ENCODE measurements at places on chromosomes 11 and 22.

GRCh38 chr11:59756845-59757244 lies 1.7 kb downstream of the STX3 start:
- DNase-seq: no peak

GRCh38 chr22:22888571-22889353 lies 1.1 kb downstream of the IGLL5 start:
- DNase-seq: no peak

GRCh38 chr22:26767351-26768155 lies 110.2 kb downstream of the MIAT start:
- no peak for DNase-seq

DNA sequence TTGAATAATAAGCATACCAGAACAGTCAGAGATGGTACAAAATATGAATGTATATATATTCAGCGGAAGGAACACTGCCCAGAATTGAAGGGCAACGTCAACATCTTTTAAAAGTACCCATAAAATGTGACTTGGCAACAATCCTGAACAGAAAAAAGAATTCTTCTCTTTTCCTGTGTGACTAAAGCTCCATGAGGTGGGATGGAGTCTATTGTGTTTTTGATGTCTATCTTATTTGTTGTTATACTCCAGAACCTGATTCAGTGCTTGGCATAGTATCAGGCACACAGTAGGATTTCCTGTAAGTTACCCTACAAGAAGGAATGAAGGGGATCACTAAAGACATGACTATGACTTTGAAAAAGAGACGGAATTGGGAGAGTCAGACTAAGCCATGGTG lies 10.3 kb downstream of the LDLRAD3 start:
- no peak for DNase-seq

- DNase-seq: no peak
Observed at GRCh38 chr11:57761301-57762234, at the start of gene CTNND1. CTNND1 (plus strand) TSS chr11:57761802; CDS start chr11:57791479, 29,677 bp downstream.

GRCh38 chr11:36022882-36023281 lies 79.0 kb downstream of the LDLRAD3 start:
- no peak for DNase-seq

GRCh38 chr22:42202048-42202447 lies 68.4 kb downstream of the TCF20 start:
- DNase-seq: no peak

DNA sequence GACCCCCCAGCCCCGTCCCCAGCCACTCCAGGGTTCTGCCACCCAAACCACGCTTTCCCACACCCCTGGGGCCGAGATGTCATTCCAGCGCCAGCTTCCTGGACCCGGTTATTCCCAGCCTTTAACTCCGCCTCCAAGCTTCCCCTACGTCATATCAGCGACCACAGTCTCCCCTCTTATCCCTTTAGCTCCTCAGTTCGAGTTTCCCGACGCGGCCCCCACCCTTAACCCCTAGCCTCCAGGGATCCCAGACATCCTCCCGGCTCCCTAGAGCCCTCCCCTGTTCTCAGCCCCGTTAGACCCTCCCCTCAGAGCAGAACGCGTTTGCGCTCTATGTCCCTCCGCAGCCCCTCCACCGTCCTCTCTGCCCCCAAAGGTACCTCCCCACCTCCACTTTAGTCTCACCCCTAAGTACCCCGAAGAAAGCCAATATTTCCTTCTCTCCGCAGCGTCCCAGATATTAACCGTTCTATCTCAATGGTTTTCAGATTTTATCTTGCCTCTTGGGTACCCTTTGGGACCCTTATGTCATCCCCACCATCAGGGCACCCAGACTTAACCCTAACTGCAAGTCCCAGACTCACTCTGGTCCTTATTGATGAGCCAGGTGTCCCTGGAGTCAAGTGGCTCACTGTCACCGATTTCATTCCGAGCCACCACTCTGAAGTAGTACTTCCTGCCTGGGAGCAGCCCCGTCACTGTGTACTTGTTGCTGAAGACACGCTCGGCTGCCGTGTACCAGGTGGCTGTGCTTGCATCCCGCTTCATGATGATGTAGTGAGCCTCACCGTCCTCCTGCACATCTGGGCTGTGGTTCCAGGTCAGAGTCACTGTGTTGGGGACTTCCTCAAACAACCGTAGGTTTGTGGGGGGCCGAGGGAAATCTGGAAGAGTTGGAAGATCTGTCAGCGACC lies 8.0 kb downstream of the TMEM86A start:
- peak; percentile 40 for DNase-seq

DNA sequence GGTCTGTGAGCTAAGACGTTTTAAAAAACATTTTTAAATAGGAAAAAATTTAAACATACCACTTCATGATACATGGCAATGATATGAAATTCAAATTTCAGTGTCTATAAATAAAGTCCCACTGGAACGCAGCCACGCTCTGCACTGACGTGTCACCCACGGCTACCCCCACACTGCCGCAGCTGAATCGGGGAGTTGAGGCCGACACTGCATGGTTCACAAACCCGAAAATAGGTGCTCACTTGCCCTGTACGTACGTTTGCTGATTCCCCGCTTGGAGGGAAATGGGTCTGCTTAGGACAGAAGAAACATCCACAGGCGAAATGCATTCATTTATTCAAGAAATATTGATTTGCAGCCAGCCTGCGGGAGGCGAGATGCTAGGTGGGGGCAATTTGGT lies 1342.3 kb downstream of the TBC1D22A start:
- no peak for DNase-seq

- no peak for DNase-seq
Observed at GRCh38 chr22:40376149-40376548, 5.8 kb downstream of the SGSM3 start.

DNA sequence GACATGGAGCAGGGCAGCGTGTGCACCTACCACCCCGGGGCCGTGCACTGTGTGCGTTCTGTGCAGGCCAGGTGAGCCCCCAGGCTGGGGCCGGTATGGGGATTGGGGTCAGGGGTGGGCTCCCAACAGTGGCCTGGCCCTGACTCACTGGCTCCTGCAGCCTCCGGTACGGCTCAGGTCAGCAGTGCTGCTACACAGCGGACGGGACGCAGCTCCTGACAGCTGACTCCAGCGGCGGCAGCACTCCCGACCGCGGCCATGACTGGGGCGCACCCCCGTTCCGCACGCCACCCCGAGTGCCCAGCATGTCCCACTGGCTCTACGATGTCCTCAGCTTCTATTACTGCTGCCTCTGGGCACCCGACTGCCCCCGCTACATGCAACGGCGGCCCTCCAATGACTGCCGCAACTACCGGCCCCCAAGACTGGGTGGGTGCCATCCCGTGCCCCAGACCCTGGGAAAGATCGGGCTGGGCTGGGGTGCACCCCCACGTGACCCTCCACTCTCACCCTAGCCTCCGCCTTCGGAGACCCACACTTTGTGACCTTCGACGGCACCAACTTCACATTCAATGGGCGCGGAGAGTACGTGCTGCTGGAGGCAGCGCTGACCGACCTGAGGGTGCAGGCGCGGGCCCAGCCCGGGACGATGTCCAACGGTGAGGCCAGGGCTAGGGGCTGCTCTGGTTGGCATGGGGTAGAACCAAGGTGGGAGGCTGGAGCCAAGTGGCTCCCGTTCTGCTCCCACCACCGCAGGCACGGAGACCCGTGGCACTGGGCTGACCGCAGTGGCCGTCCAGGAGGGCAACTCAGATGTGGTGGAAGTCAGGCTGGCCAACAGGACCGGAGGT lies 4.4 kb downstream of the SUSD2 start:
- DNase-seq: no peak

DNA sequence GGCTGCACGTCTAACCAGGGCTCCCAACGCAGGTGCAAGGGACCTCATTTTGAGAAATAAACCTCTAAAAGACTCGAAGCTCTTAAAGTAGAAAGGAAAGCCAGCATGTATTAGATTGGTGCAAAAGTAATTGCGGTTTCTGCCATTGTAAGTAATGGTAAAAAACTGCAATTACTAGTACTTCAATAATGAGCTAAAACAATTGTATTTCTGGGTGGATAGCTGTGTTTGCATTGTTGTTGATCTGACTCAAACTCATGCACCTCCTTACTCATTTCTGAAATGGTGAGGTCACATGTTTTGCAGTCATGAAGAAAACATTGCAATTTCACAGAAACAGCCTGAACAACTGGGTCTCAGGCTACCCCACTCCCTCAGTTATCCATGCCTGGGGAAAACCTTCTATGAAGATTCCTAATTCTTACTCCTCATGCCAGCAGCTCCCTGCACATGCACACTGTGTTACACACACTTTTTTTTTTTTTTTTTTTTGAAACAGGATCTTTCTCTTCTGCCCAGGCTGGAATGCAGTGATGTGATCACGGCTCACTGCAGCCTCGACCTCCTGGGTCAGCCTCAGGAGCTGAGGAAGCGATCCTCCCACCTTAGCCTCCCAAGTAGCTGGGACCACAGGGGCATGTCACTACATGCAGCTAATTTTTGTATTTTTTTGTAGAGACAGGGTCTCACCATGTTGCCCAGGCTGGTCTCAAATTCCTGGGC lies 24.6 kb downstream of the VWCE start:
- DNase-seq: no peak

- DNase-seq: no peak
Observed at GRCh38 chr22:39292561-39293074, 26.8 kb downstream of the RPL3 start.

GRCh38 chr11:129637983-129638776 lies 177.5 kb upstream of the TMEM45B start:
- DNase-seq: no peak

GRCh38 chr11:68191661-68192579 lies 21.2 kb downstream of the KMT5B start:
- no peak for DNase-seq

GRCh38 chr11:65491614-65492386 lies 7.0 kb upstream of the MALAT1 start:
- no peak for DNase-seq

DNA sequence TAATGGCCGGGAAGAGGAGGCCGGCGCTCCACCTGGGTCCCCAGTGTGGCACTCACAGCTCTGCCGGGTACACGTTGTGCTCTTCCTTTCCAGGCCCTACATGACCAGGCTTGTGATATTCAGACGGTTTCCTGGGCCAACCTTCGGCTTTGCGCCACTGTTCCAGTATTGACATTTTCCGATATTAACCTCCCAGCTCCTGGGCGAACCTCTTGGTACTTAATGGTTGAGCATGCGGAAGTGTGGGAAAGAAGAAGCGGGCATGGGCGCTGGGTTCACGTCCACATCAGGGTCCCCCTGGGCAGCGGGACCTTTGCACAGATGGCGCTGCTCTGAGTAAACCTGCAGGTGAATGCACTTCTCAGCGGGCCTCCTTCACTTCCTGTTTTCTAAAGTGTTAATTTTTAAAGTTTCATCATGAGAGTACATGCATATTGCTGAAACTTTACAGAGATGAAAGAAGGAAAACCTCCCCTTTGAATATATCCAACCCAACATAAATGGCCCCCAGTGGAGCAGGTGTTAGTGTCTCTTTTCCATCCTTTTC lies 286.7 kb downstream of the TBC1D22A start:
- no peak for DNase-seq

GRCh38 chr11:78227921-78228320 lies 39.2 kb downstream of the USP35 start:
- DNase-seq: no peak

GRCh38 chr11:77191823-77192495 lies 63.9 kb downstream of the MYO7A start:
- peak; percentile 57 for DNase-seq

- peak; percentile 17 for DNase-seq
Observed at GRCh38 chr11:14644226-14645014, 816 bp downstream of the PDE3B start.

DNA sequence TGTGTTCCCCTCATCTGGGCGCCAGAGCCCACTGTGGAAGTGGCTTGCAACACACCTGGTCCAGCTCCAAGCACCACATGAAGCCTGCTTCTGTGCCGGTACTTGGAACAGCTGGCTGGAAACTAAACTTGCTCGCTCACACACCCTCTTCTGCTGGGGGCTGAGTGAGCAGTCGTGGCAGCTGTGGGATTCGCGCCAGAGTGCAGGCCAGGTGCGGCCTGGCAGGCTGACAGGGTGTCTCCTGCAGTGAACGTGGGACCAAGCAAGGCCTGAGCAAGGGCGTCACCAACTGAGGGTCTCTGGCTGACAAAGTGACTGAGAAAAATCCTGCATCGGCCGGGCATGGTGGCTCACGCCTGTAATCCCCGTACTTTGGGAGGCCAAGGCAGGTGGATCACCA lies 15.2 kb downstream of the SMC1B start:
- no peak for DNase-seq

DNA sequence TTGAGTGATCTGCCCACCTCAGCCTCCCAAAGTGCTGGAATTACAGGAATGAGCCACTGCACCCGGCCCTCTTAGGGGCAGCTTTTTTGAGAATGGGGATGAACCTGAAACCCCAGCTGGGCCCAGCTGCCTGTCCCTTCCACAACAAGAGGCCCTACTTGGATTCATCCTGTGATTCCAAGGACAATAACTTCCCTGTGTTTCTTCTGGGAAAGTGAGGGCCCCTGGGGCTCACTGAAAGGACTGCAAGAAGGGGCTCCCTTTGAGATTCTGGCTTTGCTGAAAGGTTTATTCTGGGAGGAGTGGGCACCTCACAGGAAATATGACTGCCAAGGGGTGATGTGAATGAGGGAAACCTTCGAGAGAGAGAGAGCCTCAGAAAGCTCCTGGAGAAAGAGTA lies 12.3 kb upstream of the GNAZ start:
- DNase-seq: no peak

GRCh38 chr11:11107076-11107723 lies 245.8 kb downstream of the CSNK2A3 start:
- no peak for DNase-seq

DNA sequence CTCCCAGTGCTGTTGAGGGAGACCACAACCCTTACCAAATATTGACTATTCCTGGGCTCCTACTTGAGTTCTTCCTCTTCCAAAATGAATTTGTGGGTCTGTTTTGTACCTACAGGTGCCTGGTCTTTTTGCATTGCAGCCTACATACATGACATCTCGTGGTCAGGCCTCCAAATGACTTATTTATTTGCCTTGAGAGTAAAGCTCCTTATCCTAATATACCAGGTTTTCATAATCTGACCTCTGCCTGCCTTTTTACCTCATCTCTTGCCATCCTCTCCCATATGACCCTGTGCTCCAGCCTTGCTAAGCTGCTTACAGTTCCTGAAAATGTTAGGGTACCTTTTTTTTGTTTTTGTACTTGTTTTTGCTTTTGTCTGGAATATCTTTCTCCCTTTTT lies 130.4 kb downstream of the UVRAG start:
- no peak for DNase-seq

DNA sequence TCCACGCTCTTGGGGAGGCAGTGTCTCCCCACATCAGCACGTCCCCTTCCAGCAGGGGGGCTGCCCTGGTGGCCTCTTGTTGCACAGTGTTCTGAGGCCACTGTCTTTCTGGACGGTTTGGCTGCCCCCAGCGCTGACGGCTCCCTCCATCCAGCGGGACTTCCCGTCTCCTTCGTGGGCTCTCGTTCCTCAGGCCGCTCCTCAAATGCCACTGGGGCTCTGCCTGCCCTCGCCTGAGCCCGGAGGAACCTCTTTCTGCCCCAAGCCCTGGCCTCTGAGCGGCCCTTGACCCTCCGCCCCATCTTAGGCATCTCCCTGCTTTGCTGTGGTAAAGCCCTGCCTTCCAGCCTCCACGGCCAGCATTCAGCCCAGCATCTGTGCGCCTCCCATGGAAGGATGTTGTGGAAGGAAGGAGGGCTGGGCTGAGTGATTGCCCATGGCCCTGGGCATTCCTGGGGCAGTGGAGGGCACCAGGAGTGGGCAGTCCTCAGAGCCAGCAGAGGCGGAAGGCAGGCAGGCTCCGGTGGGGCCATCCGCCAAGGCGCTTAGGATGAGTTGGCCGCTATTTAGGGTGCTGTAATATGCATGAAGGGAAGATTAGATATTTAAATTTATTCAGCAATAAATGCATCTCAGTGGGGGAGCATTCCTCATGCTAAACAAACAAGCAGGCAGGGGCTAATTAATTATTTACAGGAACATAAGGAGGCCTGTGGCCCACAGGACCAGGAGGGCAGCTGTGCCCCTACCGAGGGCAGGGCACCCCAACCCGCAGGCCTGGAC lies 17.8 kb downstream of the OTUB1 start:
- no peak for DNase-seq

Measured in effector CD8-positive, alpha-beta T cell (primary cell).